ENCODE measurements at places on chromosomes 12 and 14.

DNA sequence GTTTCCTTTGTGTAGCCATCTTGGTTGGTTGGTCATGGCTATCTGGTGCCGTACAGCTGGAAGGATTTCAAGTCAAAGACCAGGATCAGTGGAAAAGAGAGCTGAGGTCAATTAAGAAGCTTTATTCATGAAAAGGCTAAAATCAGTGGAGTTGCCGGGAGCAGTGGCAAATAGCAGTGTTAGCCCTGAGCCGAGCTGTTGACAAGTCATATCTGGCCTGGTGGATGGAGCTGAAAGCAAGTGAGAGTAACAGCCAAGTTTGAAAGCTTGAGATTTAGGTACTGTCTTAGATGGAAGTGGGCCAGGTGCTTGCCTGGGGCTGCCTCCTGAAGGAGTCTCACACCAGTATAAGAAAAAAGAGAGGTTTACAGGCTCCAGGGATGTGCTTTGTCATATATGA, 9.0 kb downstream of the BATF start:
- no peaks in the 10 kb centered on the region for H3K36me3 ChIP-seq
- DNase-seq: no peak
- H3K4me3 ChIP-seq: no peak overlapping the region
- no peaks in the 10 kb centered on the region for H3K27me3 ChIP-seq
- peaks cover 12% of the 10 kb centered on the region for H3K4me1 ChIP-seq

GRCh38 chr12:5665615-5666014, 233.7 kb downstream of the NTF3 start:
- no peak for DNase-seq
- H3K27me3 ChIP-seq: no peaks in the 10 kb centered on the region
- H3K4me3 ChIP-seq: no peak overlapping the region
- H3K27ac ChIP-seq: no peak overlapping the region

- no peak for DNase-seq
- no peaks in the 10 kb centered on the region for H3K36me3 ChIP-seq
- H3K27me3 ChIP-seq: no peaks in the 10 kb centered on the region
Observed at GRCh38 chr12:42386308-42386707, 60.3 kb downstream of the PPHLN1 start.

GRCh38 chr12:64707362-64707761, 51.8 kb downstream of the GNS start:
- DNase-seq: no peak
- no peaks in the 10 kb centered on the region for H3K27me3 ChIP-seq
- H3K4me1 ChIP-seq: no peaks in the 10 kb centered on the region
- H3K36me3 ChIP-seq: no peaks in the 10 kb centered on the region

- H3K4me3 ChIP-seq: peak overlapping the region; percentile 75
- peaks cover 15% of the 10 kb centered on the region for H3K4me1 ChIP-seq
- DNase-seq: no peak
- no peaks in the 10 kb centered on the region for H3K36me3 ChIP-seq
Observed at GRCh38 chr12:95216711-95217376, 423 bp downstream of the FGD6 start.

DNA sequence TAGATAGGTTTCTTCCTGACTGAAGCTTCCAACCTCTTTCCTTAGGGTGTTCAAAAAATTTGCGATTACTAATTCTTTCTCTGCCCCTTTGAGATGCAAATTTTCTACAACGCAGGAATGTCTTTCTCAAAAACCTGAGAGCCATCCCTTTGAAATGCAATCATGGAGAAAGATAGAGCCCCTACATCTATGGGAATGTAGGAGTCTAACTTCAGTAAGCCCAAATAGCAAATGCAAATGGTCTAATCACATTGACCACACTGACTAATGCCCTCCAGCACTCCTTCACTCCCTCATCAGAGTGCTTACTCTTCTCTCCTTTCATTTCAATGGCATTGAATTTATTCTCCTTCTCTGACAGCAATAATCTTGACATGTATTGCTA, 107.1 kb downstream of the SLC6A15 start:
- H3K27me3 ChIP-seq: no peaks in the 10 kb centered on the region
- no peak overlapping the region for H3K4me3 ChIP-seq
- no peak overlapping the region for H3K27ac ChIP-seq
- no peak for DNase-seq
- no peaks in the 10 kb centered on the region for H3K4me1 ChIP-seq

DNA sequence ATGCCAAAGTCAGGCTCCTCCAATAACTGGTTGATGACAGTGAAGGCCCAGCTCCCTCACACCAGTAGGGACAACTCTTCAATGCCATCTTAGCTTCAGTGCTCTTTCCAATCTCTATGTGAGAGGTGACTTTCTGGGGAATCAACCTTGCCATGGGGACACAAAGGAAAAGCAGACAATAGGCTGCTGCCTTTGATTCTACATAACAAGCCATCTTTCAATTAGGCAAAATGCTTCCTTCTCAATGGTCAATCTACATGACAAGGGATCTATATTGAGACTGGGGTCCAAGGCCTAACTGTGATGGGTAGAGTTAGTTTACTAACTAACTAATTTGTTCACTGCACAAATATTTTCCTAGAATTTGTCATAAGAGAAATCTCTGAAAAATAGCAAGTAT, 1417.5 kb upstream of the SEL1L start:
- no peaks in the 10 kb centered on the region for H3K36me3 ChIP-seq
- no peak overlapping the region for H3K27ac ChIP-seq
- no peak overlapping the region for H3K4me3 ChIP-seq
- no peaks in the 10 kb centered on the region for H3K27me3 ChIP-seq
- no peaks in the 10 kb centered on the region for H3K4me1 ChIP-seq

- H3K27ac ChIP-seq: no peak overlapping the region
- DNase-seq: no peak
Observed at GRCh38 chr12:66984962-66985361, 284.2 kb upstream of the CAND1 start.

- H3K27me3 ChIP-seq: no peaks in the 10 kb centered on the region
- H3K36me3 ChIP-seq: no peaks in the 10 kb centered on the region
- no peak overlapping the region for H3K4me3 ChIP-seq
- H3K4me1 ChIP-seq: no peaks in the 10 kb centered on the region
- H3K27ac ChIP-seq: no peak overlapping the region
- DNase-seq: no peak
Observed at GRCh38 chr12:39375206-39375808, 67.6 kb downstream of the KIF21A start.

GRCh38 chr12:47088021-47088944, 8.5 kb upstream of the AMIGO2 start:
- DNase-seq: peak; percentile 57
- peaks cover 4% of the 10 kb centered on the region for H3K4me1 ChIP-seq
- H3K36me3 ChIP-seq: no peaks in the 10 kb centered on the region
- H3K27ac ChIP-seq: no peak overlapping the region
- no peak overlapping the region for H3K4me3 ChIP-seq
- no peaks in the 10 kb centered on the region for H3K27me3 ChIP-seq

DNA sequence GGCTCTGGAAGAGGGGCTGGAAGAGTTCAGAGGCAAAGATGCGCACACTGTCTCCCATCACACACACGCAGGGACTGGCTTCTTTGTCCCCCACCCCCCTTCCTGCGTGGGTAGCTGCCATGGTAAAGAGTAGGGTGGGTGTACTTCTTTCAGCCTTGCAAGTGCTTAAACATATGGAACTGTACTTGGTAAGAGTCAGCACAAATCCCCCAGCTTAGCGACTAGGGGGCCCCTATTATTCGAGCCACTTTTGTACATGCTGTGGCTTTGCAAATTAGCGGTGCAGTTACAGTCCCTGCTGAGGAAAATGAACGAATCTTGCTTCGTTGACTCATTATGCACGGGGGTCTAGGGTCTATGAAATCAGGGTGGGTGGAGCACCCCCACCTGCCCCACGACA, 123.8 kb downstream of the AACS start:
- H3K27ac ChIP-seq: no peak overlapping the region
- no peaks in the 10 kb centered on the region for H3K4me1 ChIP-seq
- H3K27me3 ChIP-seq: peaks cover 4% of the 10 kb centered on the region
- no peak overlapping the region for H3K4me3 ChIP-seq

GRCh38 chr12:31325524-31325875, 450 bp downstream of the SINHCAF start:
- H3K36me3 ChIP-seq: peaks cover 1% of the 10 kb centered on the region
- H3K4me1 ChIP-seq: peaks cover 32% of the 10 kb centered on the region
- peak overlapping the region; percentile 99 for H3K27ac ChIP-seq
- DNase-seq: no peak

DNA sequence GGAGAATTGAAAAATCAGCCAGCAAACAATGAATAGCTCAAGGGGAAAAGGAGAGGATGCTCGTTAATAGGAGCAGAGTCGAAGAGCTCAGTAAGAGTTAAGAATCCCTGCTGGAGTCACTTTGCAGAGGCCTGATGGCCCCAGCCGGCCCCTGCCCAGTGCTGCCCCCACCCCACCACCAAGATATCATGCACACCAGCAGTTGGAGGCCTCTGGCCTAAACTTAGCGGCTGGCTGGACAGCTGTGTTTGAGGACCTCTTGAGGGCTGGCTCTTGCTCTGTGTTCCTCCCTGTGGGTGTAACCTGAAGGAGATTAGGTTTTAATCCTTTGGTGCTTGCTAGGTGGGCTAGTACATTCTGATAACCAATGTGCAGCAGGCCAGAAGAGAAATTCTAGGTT, 142.0 kb downstream of the PLXNC1 start:
- H3K4me3 ChIP-seq: no peak overlapping the region
- H3K27ac ChIP-seq: no peak overlapping the region
- H3K36me3 ChIP-seq: no peaks in the 10 kb centered on the region
- no peaks in the 10 kb centered on the region for H3K4me1 ChIP-seq
- H3K27me3 ChIP-seq: no peaks in the 10 kb centered on the region

- no peak for DNase-seq
- H3K36me3 ChIP-seq: no peaks in the 10 kb centered on the region
- H3K4me1 ChIP-seq: peaks cover 28% of the 10 kb centered on the region
Observed at GRCh38 chr12:45546545-45546944, 183.0 kb upstream of the ARID2 start.

DNA sequence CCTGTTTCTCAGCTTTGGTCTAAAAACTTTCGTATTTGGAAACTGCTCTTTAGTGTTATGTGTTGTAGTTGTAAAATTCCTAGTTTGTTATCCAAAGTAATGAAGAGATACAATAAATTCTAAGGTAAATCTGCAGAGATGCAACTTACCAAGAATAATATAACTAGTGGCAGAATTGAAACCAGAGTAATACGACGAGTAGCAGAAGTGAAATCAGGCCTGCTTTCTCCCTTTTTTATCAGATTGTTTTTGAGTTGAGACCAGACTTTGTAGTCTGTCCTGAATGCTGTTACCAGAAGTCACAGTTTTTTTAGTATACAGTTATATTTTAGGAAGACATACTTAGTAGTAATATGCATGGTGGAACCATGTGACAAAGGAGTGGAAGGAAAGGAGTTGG, 12.5 kb downstream of the PAPOLA start:
- no peaks in the 10 kb centered on the region for H3K36me3 ChIP-seq
- H3K4me1 ChIP-seq: peaks cover 31% of the 10 kb centered on the region
- DNase-seq: no peak
- no peak overlapping the region for H3K27ac ChIP-seq
- H3K27me3 ChIP-seq: no peaks in the 10 kb centered on the region

DNA sequence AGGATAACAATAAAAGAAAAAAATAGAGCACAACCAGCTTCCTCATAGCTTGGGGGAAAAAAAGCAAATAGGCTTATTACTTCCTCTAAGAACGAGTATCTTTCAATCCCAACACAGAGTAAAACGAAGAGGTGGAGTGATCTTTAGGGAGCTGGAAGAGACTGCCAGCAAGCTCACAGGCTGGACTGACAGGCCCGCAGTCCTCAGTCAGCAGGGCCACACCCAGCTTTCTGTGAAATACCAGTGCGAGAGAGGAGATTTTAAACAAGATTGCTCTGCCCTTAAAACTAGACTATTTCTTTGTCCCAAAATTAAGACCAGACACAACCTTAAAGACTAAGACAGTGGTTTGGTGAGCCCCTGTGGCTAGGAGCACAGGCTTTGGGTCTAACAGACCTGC, 32.9 kb downstream of the SETD3 start:
- H3K36me3 ChIP-seq: no peaks in the 10 kb centered on the region
- H3K4me3 ChIP-seq: no peak overlapping the region
- H3K4me1 ChIP-seq: no peaks in the 10 kb centered on the region
- H3K27ac ChIP-seq: no peak overlapping the region

- DNase-seq: peak; percentile 41
- H3K36me3 ChIP-seq: no peaks in the 10 kb centered on the region
- H3K27ac ChIP-seq: peak within 1 kb of the TSS; percentile 63
- no peaks in the 10 kb centered on the region for H3K27me3 ChIP-seq
- H3K4me1 ChIP-seq: peaks cover 17% of the 10 kb centered on the region
- H3K4me3 ChIP-seq: peak within 1 kb of the TSS; percentile 47
Observed at GRCh38 chr14:52068615-52069306, at the start of gene NID2. Gene NID2 (minus strand): TSS chr14:52069059. CDS start chr14:52068994, 65 bp downstream.

DNA sequence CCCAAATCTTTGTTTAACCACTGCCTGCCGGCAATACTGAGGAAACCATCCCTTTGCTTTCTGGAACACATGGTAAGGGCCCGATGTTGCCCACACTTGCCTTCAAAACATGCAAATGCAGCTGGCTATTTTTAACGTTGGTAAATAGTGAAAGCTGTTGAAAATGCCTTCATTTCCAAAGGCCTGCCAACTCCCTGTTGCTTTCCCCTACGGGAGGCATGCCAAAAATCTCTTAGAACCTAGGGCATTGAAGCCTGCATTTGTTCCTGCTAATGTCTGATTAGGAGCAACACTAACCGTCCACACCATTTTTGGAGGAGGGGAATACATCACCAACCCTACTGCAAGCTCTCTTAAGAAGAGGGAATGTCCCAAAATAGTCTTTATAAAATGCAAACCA, 152.6 kb upstream of the NOS1 start:
- no peak overlapping the region for H3K27ac ChIP-seq
- H3K4me1 ChIP-seq: no peaks in the 10 kb centered on the region
- no peaks in the 10 kb centered on the region for H3K36me3 ChIP-seq
- no peak for DNase-seq

GRCh38 chr14:50095895-50096294, 20.5 kb downstream of the VCPKMT start:
- H3K36me3 ChIP-seq: no peaks in the 10 kb centered on the region
- no peaks in the 10 kb centered on the region for H3K27me3 ChIP-seq
- no peak for DNase-seq
- no peak overlapping the region for H3K4me3 ChIP-seq
- peaks cover 5% of the 10 kb centered on the region for H3K4me1 ChIP-seq

DNA sequence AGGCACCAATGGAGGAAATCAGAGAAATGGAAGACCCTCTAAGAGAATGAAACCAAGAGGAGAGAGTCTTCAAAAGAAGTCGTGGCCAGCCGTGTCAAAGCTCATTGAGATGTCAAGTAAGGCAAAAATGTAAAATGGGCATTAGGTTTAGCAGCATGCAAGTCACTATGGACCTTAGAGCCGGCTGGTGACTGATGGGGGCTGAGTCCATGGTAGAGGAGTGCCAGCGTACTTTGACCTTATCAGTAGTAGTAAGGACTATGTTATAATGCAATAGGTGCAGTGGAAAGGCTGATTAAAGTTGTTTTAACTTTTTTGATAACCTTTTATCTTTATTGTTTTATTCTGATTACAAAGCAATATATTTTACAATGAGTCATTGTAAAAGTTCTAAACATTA, 66.5 kb downstream of the ANO6 start:
- peak overlapping the region; percentile 78 for H3K27ac ChIP-seq
- H3K4me3 ChIP-seq: no peak overlapping the region
- DNase-seq: no peak
- peaks cover 1% of the 10 kb centered on the region for H3K36me3 ChIP-seq
- no peaks in the 10 kb centered on the region for H3K27me3 ChIP-seq

- H3K4me1 ChIP-seq: peaks cover 12% of the 10 kb centered on the region
- H3K36me3 ChIP-seq: peaks cover 1% of the 10 kb centered on the region
- no peak for DNase-seq
- no peaks in the 10 kb centered on the region for H3K27me3 ChIP-seq
Observed at GRCh38 chr12:94299846-94300245, 151.5 kb downstream of the PLXNC1 start.
